ENCODE measurements at places on chromosomes 7 and 10.

DNA sequence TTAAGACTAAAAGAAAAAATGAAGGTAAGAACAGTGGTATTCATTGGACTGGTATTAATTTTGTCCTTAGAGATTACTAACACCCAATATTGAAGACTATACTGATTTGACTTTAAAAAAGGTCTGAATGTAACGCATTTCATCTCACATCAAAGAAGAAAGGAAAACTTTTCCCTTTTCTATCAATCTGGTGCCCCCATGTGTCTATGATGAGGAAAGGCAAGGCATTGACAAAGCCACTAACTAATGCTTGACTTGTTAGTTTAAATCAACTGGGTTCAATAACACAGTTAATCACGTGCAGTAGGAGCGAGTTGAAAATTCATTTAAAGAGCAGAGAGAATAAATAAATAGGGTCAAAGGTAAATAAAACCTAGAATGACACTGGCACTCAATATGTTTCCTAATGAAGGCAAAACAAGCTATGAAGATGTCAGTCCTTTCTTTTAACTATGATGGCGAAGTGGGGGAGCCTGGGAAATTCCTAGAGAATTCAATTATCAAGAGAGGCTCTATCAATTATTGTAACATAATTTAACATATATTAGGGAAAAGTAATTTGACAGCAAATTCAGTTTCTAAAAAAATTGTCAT is 180.9 kb downstream of the ANK3 start:
- DNase-seq = no peak

GRCh38 chr10:63068246-63068645 is 64.9 kb upstream of the NRBF2 start:
- DNase-seq = no peak

DNA sequence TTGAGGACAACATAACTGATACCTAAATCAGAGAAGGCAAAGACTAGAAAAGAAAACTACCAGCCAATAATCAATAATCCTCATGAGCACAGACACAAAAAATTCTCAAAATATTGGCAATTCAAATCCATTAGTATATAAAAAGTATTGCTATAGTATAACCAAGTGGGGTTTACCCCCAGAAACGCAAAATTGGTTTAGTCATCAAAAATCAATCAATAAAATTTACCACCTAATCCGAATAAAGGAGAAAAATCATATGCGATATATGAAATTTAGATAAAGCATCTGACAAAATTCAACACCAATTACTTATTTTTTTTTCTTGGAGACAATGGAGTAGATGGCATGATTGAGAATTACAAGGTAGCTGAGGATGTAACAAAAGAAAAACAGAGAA is 11.2 kb upstream of the ING3 start:
- no peak for DNase-seq

- DNase-seq = no peak
These were observed 260.1 kb downstream of the CCDC3 start for GRCh38 chr10:12741360-12741804.

- DNase-seq = no peak
These were observed 268.5 kb downstream of the ADARB2 start for GRCh38 chr10:1468811-1469210.

DNA sequence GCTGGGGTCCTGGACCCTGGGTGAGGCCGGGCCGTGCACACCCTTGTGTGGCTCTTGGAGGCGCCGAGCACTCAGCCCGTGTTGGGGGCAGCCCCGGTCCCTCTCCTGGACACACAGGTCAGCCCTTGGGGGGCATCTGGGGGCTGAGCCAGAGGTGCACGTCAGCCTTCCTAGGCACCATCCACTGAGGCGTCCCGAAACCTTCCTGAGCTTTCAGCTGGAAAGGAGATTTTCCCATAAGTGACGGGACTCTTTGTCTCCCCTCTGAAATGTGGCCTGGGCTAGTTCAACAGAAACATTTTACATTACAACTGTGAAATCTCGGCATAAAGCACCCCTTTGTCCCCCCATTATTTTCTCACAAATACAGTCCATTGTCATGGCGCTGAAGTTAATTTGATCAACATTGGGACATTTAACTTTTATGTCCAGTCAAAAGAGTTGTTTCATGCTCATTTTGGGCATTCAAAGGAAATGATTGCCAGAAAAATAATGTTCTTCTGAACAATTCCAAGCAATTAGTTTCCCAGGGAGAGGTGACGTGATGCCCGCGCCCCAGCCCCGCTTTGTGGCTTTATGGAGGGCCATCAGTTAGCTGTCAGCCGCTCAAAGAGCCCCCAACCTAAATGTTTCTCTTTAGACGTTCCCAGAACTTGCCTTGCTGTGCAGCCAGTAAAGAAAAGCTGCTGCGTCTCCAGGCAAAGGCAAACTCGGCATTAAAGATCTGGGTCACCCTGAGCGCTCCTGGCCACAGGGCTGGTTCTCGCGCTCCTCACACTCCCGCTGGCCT is 70.8 kb downstream of the NKX6-2 start:
- no peak for DNase-seq

DNA sequence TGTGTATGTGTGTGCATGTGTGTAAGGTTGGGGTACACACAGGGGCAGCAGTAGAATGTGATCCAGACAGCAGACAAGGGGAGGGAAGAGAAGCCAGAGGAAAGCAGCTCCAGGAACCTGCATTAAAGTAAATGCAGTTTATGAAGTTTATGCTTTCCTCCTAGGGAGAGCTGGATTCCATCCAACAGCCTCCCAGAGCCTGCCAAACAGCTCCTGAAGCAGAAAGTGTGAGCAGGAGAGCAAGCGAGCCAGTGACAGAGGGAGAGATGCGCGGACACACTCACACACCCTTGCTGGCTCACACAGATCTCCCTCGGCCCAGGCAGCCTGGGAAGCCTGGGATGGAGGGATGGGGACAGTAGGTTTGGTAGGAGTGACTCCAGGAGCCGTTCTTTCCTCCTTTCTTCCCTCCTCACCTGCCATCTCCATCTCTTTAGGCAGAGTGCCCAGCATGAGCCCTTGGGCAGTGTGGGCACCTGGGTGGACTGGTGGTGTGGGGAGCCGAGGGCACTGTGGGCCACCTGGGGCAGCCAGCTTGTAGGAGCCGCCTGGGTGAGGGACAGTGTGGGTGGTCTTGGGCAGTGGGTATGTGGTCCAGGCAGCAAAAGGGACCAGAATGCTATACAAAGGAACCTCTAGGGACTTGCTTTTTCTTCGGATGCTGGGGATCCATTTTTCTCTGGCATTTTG is 46.1 kb downstream of the PAX2 start:
- DNase-seq = no peak
